ELR (cell line): ENCODE measurements at places on chromosomes 2 and 18.

DNA sequence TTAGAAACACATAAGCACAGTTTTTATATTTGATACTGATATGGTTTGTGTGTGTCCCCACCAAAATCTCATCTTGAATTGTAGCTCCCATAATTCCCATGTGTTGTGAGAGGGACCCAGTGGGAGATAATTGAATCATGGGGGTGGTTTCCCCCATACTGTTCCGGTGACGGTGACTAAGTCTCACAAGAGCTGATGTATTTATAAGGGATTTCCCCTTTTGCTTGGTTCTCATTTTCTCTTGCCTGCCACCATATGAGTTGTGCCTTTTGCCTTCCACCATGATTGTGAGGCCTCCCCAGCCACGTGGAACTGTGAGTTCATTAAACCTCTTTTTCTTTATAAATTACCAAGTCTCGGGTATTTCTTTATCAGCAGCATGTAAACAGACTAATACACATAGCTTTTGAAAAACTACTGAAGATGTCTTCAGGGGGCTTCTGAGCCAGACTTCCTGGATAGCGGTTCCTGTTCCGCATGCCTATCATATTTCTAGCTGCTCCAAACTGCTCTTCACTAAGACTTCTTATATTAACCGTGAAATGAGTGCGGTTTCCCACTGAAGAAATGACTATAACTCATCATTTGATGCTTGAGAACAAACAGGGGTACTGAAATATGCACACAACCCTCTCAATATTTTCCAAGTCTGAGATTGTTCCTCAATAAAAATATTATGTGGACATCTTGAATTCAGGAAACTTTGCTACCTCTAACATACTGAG lies 75.8 kb downstream of the SPHKAP start:
- peak; percentile 19 for DNase-seq

DNA sequence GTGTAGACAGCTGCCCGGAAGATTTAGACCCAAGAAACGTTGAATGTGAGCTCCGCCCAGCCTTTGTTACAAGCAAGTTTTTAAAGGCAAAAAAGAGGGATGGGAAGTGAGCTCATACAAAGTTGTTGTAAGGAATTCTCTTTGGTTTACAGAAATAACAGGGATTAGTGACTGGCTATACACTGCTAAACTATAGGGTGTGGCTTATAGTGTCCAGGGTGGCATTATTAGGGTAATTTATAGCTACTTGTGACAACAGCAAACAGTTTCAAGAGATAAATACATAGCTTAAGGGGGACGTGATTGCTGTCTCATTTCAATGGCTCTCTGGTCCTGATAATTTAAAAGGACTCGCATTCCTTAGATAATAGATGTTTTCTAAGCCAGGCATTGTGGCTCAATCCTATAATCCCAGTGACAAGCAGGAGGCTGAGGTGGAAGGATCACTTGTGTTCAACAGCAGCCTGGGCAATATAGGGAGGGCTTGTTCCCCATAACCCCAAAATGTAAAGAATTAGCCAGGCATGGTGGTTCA lies 66.5 kb upstream of the TGIF1 start:
- DNase-seq = no peak

DNA sequence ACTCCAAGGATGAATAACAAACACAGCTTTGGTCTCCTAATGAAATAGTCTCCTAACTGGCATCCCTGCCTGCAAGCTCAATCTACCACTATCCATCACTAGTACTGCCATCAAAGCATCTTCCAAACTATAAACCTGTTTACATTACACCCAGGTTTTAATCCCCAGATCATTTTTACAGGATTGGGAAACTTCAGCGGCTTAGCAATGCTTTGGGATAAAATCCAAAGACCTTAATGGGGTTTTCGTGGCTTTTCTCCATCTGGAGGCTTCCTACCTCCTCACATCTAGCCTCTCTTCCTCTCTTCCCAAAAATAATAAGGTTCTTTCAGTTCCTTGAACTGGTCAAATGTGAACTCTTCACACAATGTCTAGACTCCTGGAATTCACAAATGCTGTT lies 92.2 kb upstream of the SETBP1 start:
- DNase-seq = no peak

DNA sequence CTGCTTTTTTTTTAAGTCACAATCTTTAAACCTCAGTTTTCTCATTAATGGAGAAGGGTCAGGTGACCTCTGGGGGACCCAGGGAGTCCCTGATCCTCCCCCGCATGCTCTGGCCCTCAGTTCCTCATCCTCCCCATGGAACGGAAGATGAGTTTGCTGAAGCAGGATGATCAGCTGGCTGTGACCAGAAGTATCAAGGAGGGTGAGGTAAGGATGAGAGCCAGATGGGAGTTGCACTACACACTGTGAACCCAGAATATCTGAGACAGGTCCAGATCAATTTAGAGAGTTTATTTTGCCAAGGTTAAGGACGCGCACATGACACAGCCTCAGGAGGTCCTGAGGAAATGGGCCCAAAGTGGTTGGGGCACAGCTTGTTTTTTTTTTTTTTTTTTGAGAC lies 3.8 kb downstream of the CATIP start:
- DNase-seq = no peak

DNA sequence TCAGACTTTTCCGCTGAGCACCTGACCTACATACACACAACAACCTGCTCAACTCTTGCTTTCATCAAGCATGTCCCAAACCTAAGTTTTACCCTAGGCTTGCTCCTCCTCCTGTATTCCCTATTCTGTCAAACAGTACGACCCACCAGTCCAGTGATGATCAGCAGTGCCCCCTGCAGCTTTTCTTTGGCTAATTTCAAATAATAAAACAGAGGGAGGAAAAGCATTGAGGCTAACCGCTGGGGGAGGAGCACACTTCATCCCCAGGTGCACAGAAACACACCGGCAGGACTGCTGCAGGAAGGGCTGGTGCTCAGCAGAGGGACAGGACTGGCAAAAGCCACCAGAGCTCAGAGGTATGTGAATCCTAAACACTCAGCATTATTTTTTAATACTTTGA lies 21.2 kb downstream of the E2F6 start:
- DNase-seq = no peak

- no peak for DNase-seq
Observed at GRCh38 chr18:27263369-27263768, 78.3 kb upstream of the CHST9 start.

- no peak for DNase-seq
Observed at GRCh38 chr2:74890711-74891110, 56.8 kb downstream of the HK2 start.

DNA sequence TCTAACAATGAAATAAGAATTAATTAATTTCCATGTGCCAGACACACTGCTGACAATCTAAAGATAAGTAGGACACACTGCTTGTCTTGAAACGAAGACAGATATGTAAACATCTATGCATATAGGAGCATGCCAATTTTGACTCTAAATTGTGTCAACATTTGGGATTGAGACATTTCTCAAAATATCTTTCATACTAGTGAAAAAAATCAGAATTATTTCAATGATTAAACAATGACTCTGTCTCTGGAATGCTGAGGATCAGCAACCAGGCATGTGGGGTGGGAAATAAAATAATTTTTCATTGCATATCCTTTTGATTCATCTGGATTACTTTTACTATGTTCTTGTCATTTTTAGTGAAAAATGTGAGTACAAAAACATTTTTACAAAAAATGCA lies 262.6 kb upstream of the SYT4 start:
- no peak for DNase-seq

GRCh38 chr2:10547663-10548376 lies 99.7 kb upstream of the ODC1 start:
- no peak for DNase-seq

DNA sequence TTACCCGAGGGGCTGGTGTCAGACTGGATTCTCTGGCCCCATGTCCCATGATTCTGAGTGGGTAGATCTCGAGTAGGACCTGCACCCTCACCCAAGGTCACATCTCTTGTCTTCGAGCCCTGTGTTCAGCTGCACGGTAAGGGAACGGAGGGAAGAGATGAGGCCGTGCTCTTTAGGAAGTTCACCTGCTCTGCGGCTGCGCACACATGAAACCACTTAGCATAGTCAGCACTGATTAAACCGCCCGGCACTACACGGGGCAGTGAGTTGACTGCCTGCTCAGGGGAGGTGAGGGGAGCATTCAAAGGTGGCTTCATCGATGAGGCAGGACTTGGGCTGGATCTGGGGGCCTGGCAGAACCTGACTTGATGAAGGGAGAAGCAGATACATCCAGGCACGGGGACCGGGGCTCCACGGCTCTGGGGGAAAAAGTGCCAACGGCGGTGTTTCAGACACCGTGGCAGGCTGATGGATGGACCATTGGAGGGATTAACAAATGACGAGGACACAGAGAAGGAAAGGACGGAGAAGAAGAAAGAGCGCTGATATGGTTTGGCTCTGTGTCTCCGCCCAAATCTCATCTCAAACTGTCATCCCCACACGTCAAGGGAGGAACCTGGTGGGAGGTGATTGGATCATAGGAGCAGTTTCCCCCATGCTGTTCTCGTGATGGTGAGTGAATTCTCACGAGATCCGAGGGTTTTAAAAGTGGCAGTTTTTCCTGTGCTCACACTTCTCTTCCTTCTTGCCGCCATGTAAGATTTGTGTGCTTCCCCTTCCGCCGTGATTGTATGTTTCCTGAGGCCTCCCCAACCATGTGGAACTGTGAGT lies 248.6 kb downstream of the CYP26B1 start:
- no peak for DNase-seq

- peak; percentile 43 for DNase-seq
Observed at GRCh38 chr2:226440127-226440918, 359.3 kb downstream of the IRS1 start.

DNA sequence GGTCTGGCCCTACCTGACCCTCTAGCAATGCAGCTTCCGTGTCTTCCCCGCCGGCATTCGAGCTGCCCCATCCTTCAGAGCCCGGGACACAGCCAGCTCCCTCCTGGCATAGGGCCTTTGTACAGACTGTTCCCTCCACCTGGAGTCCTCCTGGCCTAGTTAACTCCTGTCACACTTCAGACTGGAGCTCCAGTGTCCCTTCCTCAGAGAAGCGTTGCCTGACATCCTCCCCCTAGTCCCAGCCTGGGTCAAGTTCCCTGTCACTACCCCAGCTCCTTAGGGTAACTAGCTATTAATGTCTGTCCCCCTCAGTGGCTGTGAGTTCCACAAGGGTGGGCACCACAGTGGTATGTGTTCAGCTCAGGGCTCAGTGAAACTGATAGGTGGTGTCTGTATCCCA lies 45.5 kb upstream of the LOXHD1 start:
- no peak for DNase-seq

DNA sequence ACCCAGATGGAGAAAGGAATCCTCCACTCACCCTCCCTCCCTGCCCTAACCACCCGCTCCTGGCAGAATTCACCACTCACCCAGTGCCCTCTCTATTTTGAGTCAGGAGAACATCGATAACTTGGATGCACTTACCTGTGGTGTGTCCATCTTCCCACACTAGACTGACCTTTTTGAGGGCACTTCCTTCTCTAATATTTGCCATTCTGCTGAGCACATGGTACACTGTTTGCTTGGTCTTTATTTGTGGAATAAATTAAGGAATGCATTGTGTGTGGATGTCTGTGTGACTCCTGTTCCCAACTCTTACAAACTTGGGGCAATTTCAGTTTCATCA lies 133.7 kb downstream of the ACKR3 start:
- no peak for DNase-seq

- no peak for DNase-seq
Observed at GRCh38 chr2:121005453-121005852, 269.8 kb downstream of the GLI2 start.

- DNase-seq = no peak
Observed at GRCh38 chr2:204897561-204897960, 352.3 kb downstream of the PARD3B start.

DNA sequence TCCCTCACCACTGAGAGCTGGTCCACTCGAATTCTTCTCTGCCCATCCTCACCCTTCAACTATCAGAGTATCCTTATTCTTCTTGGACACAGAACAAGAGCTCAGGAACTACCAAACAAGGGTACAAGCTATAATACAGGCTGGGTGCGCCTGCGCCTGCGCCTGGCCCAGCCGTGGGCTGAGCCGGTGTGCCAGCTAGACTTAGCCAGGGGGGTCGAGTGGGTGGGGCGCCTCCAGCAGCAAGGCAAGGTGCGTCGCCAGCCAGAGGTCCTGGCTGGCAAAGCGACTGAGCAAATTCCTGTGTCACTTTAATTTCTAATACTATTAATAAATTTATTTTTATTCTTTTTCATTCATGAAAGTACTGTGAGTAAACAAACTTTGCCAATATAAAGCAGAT lies 1072.6 kb upstream of the PIK3C3 start:
- DNase-seq = no peak

- DNase-seq = no peak
Observed at GRCh38 chr2:134498654-134499053, 220.1 kb downstream of the TMEM163 start.

- DNase-seq = no peak
Observed at GRCh38 chr18:13568443-13569392, 157.6 kb downstream of the FAM210A start.

DNA sequence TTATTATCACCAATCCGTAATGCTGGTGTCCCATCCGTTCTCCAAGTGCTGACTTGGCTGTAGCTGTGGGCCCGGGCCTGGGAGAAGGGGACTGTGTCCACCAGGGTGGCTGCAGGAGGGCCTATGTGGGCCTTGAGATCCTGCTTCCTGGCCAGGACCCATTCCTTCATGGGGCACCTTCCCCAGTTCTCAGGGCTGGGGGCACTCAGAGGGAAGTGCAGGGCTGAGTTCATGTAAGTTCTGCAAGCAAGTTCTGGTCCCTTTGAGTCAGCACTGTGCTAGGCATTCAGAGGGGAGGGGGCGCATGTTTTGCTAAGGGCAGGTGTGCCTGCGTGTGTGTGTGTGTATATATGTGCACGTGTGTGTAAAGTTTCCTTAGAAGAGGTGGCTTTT lies 94.0 kb downstream of the GLI2 start:
- DNase-seq = no peak

GRCh38 chr2:85753525-85754312 lies at the start of gene ATOH8:
Gene ATOH8 (plus strand): TSS chr2:85753991. CDS start chr2:85754190, 199 bp downstream.
- peak; percentile 70 for DNase-seq

DNA sequence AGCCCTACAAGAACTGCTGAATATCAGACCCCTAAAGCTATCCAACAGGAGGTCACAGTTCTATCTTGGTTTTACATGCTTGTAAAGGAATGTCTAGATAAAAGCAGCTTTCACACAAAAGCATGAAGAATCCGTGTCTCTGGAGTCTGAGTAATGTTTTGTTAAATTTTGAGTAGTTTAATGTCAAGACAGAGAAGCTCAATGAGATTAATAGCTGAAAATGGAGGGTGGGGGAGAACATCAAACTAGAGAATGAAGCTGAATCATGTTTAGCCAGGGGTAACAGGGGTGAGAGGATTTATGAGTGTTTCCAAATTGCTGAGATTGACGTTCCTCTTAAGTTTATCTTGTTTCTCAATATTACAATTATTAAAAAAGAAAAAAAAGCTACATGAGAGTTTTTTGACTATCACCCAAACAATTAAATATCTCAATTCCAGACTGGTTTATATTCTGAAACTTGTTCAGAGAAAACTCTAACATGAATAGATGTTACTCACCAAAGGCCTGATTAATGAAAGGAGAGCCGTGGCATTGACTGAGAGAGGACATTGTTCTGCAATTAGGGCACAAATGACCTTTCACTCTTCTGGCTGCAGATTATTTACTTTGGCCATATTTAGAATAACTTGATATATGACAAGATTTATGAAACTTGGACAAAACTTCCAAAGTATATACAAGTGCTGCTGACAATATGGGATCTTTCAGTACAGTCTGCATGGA lies 266.4 kb upstream of the ETAA1 start:
- peak; percentile 2 for DNase-seq

- no peak for DNase-seq
Observed at GRCh38 chr2:40123746-40124145, 328.1 kb downstream of the SLC8A1 start.
